ENCODE measurements at places on chromosomes 2 and 18.

DNA sequence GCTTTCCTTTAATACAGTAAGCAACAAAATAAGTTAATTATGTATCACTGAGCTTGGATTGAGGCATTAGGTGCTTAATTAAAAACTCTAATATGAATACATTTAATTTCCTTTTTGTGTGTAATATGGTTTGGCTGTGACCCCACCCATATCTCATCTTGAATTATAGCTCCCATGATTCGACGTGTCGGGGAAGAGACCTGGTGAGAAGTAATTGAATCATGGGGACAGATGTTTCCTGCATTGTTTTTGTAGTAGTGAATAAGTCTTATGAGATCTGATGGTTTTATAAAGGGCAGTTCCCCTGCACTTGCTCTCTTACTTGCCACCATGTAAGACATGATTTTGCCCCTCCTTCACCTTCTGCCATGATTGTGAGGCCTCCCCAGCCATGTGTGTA lies 325.4 kb upstream of the CDH7 start:
- DNase-seq: no peak

GRCh38 chr2:179843541-179843940 lies 17.9 kb downstream of the ZNF385B start:
- DNase-seq: no peak

DNA sequence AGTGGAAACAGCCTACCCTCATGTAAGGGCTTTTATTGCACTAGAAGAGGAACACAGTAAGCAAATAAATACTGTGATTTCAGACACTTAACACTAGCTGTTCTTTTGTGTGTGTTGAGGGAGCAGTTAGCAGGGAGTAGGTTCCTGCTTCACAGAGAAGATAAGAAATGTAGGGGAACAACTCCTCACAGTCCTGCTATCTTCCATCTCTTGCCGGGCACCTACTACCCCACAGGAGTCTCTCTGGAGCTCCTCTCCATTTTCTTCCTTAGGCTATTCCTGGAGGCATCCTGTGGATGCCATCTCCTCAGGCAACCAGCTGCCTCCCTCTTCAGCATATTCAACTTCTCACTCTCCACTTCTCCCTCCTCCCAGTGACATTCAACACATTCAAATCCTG lies 145.0 kb downstream of the SRBD1 start:
- no peak for DNase-seq

- no peak for DNase-seq
Observed at GRCh38 chr2:158412206-158412605, 44.3 kb downstream of the CCDC148 start.

DNA sequence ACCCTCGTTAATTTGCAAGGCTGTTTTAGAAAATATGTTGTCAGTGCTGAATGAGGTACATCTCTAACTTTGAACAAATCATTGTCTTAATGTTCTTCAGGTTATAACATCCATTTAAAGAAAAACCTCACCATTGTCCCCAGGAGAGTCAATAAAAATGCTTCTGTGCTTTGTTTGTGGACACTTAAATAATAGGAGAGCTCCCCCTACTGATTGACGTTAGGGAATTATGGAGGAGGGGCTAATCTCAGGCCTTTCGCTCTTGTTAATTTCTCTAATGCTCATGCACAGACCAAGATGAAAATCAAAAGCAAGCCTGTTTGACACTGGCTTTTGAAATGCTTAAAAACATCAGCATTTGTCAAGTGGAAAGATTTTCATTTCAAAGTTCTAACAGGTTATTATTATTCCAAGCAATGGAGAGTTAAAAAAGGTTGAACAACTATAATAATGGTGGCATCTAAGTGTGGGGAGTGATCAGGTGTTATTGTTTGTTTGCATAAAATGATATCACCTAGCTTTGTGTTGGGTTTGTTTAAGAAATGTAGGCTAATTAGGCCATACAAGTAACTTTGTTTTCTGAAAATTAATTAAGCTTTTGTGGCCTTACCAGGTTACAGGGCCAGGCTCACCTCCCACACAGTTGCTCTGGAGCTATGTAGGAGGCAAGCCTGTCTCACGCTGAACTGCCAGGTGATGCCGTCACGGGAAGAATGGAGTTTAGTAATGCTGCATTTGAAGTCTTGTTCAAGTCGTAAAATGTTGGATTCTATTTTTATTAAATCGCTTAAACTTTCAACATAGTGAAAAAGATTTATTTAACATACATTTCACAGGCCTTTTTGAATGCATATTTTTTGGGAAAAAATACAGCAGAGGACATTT lies 51.7 kb upstream of the SMIM21 start:
- DNase-seq: no peak

- DNase-seq: no peak
Observed at GRCh38 chr18:36382854-36383253, 85.3 kb downstream of the FHOD3 start.

DNA sequence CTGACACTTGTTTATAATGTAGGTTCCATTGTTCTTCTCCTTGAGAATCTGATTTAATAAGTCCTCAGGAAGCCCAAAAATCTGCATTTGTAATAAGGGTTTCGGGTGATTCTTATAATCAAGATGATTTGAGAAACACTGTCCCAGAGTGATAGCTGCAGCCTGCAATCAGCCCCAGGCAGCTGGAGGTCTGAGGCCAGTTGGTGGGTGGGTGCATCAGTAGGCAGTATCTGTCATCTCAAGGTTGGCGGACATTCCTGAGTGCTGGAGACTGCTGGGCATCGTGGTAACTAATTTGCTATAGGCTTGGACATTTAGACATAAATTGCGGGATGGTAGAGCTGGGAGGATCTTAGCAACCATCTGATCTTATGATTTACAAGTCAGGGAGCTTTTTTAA lies 2.7 kb upstream of the IL18RAP start:
- DNase-seq: no peak

DNA sequence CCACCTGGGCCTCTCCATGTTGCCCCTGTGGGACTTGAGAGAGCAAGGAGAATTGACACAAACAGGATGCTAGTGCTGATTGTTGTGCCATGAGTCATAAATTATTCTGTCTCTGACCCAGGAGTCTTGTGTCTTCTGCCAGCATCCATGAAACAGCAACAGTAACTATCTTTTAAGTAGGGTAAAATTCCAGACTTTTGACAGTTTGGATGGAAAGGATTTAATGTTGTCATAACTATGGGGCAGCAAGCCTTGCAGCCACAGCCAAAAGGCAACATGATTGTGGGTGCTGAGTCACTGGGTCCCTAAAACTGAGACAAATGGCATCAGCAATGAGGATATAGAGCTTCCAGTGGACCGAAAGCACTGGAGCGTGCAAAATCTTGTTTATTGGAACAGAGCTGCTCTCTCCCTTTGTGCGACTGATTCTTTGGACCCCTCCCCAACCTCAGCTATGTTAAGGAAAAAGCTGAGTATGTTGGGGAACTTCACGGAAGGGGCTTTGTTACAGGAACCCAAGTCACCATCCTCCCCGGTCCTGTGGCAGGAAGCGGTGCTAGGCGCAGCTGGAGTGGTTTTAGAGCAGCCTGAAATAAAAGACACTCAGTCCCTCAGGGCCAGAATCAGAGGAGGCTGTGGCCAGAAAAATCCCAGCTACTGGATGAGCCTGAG lies 9.6 kb upstream of the ITPRIPL1 start:
- DNase-seq: no peak

DNA sequence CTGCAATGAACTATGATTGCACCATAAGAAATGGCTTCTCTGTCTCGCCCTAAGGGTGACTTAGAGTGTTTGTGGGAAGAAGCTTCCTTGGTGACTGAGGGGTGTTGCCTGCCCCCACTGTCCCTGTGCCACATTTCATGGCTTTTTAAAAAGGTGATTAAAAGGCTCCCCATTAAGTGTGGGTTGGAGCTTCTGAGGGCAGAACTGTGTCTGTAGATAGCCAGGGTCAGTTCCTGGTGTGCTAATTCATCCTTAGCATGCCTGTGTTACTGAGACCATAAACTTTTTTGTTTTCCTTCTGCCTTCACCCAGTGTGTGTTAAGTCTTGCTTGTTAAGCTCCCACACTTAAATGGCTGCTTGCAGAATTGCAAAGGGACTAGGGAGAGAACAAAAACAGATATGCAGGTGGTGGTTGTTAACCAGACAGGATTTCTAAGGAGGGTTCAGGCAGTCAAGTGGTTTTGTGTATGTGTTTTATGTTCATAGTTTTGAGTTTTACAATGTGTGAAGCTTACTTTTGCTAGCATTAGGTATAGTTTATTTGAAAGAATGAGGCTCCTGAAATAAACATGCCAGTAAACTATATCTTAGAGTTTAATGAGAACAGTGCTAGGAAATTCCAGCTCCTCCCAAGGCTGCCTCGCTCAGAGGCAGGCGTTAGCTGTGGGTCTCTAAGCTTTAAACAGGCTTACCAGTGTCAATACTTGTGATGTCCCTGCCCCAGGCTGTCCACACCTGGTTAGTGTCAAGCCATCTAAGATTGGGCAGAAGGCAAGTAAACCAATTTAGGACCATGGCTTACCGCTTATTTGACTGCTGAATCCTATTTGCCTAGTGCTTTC lies 14.5 kb downstream of the CERS6 start:
- no peak for DNase-seq

- no peak for DNase-seq
Observed at GRCh38 chr2:112198780-112199179, 56.1 kb downstream of the ZC3H8 start.

GRCh38 chr2:239378918-239379640 lies 21.7 kb downstream of the HDAC4 start:
- no peak for DNase-seq

DNA sequence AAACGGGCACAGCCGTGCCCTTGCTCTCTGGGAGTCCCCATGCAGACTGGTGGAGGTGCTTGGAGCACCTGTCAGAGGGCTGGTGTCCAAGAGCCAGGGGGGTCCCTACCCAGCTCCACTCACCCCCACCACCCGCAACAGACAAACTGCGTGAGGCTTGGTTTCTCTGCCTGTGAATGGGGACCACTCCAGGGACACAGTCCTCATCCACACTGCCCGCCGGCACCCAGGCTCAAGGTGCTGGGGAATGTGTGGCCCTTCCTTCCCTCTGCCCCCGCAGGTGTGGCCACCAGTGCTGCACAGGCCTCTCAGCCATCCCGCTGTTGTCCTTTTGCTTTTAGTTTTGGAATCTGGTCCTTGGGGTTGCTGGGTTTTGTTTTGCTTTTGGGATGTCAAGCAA lies 136.5 kb upstream of the ZNF236 start:
- DNase-seq: no peak

GRCh38 chr2:221529177-221529942 lies 42.7 kb downstream of the EPHA4 start:
- DNase-seq: no peak

DNA sequence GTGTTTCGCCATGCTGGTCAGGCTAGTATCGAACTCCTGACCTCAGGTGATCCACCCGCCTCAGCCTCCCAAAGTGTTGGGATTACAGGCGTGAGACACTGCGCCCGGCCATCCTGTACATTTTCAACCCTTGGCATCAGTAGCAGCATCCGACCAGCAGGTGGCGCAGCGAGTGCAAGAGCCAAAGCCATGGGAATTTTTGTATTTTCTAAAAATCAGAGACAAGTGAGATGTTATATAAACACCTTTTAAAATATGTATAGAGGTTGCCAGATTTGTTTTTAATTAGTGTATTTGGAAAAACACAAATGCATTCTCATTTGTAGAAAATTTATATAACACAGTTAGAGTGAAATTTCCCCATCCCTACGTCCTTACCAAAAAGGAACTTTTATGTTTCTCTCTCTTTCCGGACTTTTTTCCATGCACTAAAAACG lies 36.8 kb downstream of the MOGAT1 start:
- no peak for DNase-seq

DNA sequence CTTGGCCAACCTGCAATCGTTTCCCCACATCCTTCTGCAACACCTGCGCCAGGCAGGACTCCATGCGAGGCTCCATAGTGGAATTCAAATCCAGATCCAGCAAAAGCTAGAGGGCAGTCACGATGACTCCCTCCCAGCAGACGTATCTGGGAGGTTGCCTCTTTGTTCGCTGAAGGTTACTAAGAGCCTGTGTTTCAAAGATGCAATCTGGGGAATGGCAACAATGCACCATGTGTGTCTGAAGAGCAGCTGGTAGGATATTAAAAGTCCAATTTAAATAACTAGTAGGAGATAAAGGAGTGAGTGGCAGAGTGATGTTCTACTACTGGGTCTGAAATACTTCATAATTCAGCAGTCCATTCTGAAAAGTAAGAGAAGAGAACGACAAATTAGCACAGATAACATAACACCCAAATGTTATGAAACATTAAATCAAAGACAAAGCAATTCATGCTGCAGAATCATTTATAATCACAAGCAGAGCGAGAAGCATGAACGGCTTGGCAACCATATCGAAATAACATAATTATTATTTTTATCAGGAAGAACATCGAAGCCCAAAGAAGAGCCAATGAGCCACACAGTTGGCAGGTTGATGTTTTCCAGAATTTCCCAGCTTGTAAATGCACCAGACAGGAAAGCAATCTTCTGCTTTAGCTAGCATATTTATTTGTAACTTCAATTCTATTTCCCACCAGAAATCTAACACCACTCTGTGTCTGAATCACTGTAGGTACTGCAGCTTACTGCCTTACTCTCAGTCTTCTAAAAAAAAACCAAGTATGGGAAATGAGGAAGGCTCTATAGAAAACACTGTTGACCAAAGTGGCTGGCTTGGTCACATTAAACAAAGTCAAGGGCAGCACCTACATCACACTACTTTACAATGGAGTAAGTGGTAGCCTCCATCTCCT lies 43.2 kb downstream of the CLASP1 start:
- DNase-seq: no peak

- DNase-seq: no peak
Observed at GRCh38 chr18:69622184-69622583, 221.5 kb downstream of the DOK6 start.

GRCh38 chr2:2762166-2762908 lies 431.3 kb upstream of the MYT1L start:
- no peak for DNase-seq

GRCh38 chr18:48607056-48607984 lies 68.5 kb downstream of the CTIF start:
- DNase-seq: no peak

GRCh38 chr2:190545093-190545492 lies 10.6 kb upstream of the NEMP2 start:
- no peak for DNase-seq

DNA sequence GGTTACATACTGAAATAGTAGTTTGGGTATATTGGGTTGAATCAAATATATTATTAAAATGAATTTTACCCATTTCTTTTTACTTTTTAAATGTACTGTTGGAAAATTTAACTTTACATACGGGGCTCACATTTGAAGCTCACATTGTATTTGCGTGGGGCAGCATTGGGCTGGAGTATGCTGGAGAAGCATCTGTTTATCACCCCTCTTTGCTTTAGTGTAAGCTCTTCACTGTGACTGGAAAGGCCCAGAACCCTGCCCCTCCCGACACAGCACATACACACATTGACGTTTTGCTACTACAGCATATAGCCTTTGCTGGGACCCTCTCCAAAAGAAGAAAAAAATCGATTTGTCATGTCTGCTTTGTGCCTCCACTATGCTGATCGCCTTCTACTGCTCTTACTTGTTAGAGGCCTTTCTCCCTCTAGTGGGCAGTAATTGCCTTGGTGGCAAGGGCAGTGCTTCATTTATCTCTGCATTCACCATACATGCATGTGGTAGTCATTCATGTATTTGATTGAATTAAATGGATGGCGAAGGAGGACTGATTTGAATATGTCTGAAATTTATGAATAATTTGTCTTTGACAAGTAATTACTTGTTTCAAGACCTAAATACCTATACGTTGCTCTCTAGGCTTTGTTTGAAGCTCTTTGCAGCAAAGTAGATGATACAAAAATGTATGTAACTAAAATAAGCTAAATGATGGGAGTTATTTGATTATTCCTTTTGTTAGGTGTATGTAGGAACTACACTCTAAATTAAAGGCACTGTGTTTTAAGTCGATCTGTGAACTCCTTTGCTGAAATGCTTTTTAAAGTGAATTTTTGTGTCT lies 37.4 kb downstream of the VAPA start:
- no peak for DNase-seq

Measured in urinary bladder (tissue), 4 donors.